ENCODE measurements at places on chromosomes 12 and 14.

DNA sequence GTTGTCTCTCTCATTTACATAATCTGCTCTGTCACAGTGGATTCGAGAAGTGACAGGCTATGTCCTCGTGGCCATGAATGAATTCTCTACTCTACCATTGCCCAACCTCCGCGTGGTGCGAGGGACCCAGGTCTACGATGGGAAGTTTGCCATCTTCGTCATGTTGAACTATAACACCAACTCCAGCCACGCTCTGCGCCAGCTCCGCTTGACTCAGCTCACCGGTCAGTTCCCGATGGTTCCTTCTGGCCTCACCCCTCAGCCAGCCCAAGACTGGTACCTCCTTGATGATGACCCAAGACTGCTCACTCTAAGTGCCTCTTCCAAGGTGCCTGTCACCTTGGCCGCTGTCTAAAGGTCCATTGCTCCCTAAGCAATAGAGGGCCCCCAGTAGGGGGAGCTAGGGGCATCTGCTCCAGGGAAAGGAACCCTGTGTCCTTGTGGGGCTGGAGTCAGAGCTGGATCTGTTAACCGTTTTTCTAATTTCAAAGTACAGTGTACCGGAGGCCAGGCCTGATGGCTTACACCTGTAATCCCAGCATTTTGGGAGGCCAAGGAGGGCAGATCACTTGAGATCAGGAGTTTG lies 5.1 kb downstream of the ERBB3 start:
- DNase-seq, result no peak

- no peak for DNase-seq
Observed at GRCh38 chr12:103626498-103626897, 39.4 kb downstream of the STAB2 start.

- no peak for DNase-seq
Observed at GRCh38 chr12:2177751-2178150, 125.0 kb downstream of the CACNA1C start.

DNA sequence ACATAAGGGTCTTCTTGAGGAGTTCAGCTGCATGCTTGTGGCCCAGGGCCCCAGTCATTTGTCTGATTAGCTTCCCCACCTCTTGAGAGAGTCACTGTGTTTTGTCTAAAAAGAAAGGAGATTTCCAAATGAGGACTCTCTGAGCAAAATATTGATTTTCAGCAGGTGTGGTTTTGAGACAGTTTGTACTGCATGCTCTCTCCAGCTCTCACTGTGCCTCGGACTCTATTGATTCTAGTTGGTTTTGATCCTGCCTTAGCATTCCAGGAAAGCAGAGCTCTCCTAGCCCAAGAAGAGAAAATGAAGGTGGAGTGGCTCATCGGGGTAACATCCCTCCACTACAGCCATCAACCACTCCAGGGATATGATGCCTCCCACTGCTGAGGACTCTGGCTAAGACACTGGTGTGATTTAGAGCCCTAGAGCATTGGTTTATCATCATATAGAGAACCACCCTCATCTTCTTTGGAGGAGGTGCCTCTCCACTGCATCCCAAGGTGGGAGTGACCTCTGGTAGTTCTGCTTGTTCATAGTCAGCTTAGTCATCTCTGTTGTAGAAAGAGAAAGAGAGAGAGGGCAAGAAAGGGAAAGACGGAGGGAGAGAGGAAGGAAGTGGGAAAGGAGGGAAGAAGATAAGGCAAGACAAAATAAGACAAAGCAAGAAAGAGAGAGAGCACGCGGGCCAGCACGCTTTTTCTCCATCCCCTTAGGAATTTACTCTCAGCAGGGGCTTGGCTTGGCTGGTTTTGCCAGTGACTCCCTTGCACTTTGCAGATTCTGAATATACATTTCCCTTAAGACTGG lies 365.6 kb downstream of the DPF3 start:
- no peak for DNase-seq

GRCh38 chr14:71206766-71207371 lies 299.6 kb downstream of the PCNX1 start:
- no peak for DNase-seq

DNA sequence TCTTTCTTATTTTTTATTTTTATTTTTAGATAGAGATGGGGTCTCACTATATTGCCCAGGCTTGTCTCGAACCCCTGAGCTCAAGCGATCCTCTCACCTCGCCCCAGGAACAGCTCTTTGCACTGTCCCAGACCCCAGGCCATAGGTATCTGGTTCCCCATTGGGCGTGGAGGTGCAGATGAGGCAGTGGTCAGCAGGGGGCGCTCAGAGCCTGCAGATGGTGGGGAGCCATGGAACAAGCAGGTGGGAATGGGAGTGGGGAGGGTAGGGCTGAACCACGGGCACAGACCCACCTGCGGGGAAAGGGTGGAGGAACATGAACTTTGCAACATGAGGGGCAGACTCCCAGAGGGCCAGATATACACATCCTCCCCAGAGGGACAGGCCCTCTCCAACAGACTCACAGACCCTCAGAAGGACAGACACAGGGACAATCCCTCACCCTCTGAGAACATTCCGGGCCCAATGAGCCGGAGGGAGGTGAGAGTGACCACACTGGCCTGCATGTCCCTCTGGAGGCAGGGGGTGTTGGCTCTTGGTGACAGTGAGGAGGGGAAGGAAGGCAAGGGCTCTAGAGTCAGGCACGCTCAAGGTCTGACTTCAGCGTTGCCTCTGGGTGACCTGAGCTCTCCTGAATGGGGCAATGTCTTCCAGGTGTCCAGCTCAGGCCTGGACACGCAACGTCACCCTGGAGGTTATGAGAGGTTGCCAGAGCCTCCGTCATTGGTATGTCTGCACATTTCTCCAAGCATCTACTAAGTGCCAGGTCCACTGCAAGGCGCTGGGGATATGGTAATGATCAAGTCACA lies 34.9 kb downstream of the KRT80 start:
- DNase-seq, result peak; percentile 67

DNA sequence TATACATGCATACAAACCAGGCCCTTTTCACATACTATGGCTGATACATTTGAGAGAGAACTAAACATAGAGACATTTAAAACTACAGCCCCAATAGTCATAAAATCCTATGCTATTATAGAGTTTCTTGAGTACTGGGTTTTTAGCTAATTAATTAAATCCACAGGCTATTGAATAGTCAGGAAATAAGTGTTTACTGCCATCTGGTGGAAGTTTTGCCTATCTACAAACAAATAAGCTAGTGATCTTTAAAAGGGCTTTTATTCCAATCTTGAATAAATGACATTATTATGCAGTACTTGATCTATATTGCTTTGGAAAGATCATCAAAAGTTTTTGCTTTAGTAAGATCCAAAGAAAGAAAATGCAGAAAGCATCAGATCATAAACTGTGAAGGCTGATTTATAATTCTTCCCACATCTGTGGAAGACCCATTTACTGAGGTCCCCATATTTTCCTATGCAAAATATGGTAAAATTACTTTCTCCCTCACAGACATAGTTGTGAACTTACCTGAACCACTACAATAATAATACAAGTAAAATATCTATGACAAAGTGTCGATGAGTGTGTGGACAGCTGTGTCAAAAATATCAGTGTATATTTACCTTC lies 131.3 kb downstream of the ITPR2 start:
- no peak for DNase-seq

- DNase-seq, result peak; percentile 69
Observed at GRCh38 chr12:121560392-121561008, 20.3 kb downstream of the KDM2B start.

DNA sequence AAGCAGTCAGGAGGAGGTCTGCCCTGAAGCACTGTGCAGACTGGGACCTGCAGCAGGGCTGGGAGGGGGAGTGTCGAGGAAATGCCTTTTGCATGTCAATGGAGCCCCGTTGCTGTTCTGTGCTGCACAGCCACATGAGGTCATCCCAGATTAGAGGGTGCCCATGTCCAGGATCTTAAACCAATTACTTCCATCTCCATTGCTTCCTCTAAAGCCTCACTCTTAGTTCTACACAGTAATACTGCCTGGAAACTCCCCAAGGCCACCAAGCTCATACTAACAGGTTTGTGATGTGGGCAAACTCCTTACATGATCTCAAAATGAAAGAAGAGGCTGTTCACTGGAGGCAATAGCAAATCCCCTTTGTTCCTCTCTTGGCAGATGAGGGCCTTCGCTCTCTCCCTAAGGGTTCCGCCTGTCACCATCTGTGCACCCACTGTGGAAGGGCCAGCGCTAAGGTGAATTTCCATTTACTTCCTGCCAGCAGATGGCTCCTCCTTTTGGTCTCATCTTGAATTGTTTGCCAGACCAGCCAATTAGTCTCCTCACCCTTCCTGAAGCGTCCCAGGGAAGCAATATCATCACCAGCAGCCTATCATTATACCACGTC lies 35.4 kb upstream of the LTA4H start:
- peak; percentile 60 for DNase-seq

GRCh38 chr12:52043386-52044212 lies 7.6 kb upstream of the NR4A1 start:
- no peak for DNase-seq

GRCh38 chr14:92519246-92520101 lies 5.9 kb downstream of the RIN3 start:
- no peak for DNase-seq

DNA sequence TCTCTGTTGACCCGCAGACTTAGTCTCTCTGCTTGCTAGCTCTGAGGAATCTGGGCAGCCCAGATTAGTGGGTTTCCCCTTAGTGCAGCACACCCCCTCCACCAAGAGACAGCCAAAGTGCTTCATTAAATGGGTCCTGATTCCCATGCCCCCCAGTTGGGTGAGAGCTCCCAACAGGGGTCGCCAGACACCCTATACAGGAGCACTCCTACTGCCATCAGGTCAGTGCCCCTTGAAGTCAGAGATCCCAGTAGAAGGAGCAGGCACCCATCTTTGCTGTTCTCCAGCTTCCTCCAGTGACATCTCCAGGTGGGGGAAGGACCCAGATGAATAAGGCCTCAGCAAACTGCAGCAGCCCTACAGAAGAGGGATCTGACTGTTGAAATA lies 36.7 kb upstream of the C14orf132 start:
- no peak for DNase-seq

GRCh38 chr12:25957793-25958427 lies 572 bp upstream of the RASSF8 start:
- DNase-seq, result no peak

- DNase-seq, result no peak
Observed at GRCh38 chr12:19846574-19846973, 407.3 kb downstream of the AEBP2 start.

- DNase-seq, result peak; percentile 69
Observed at GRCh38 chr12:31687101-31687527, 27.6 kb downstream of the ETFBKMT start.

GRCh38 chr12:57817261-57817989 lies 1.1 kb downstream of the AVIL start:
- no peak for DNase-seq

DNA sequence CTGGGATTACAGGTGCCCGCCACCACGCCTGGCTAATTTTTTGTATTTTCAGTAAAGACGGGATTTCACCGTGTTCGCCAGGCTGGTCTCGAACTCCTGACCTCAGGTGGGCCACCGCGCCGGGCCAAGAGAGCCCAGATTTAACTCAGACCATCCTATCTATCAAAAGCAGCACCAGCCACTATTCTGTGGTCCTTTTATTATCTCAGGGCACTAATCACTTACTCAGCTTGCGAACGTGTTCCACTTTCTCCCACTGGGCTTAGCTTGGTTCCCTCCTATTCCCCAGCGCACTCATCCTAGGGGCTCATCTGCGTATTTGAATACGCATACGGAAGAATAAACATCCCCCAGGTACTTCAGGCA lies 16.2 kb upstream of the AACS start:
- DNase-seq, result no peak

- no peak for DNase-seq
Observed at GRCh38 chr12:70278945-70279344, 35.7 kb downstream of the CNOT2 start.

DNA sequence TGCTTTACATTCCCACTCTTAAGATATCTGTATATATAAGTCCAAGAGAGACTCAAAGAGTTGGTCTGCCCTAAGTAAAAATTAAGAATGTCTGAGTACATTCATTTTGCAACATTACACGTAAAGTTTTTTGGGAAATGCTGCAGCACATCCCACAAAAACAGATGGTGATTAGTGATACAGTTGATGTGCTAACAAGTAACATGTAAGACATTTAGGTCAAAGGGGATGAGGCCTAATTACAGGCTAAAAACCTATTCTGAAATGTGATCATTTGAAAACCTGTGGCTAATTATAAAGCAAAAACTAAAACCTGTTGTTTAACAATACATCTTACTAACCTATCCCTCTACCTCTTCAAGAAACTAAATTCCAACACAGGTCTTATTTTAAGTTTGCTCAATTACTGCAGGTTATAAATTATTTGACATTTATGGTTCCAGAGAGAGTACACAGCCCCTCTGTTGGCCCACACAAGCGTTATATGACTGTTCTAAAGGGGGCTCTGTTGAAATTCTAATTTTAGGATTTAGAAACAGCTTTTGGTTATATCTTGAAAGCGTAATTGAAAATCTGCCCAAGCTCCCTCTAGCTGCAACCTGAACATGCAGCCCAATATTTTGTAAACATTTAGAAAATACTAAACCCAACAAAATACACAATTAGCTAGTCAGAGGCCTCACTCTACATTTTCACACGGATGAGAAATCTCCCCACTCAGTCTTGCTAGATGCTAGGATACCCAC lies 42.9 kb downstream of the BRAP start:
- DNase-seq, result no peak

GRCh38 chr12:132558861-132559623 lies 51.3 kb downstream of the LRCOL1 start:
- DNase-seq, result peak; percentile 45

DNA sequence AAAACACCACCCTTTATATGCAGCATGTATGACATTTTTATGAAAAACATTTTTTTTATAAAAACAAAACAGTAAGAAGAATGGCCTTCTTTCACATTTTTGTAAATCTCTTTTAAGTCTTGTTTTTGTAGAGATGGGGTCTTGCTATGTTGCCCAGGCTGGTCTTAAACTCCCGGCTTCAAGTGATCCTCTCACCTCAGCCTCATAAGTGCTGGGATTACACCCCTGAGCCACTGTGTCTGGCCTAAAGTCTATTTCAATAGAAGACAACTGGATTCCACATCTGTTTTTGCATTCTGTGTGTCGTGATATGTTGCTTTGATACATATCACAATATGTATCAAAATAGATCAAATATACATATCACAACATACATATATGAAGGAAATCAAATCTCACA lies 98.9 kb downstream of the ELK3 start:
- DNase-seq, result no peak

- DNase-seq, result peak; percentile 58
Observed at GRCh38 chr14:104224506-104225277, 86.3 kb downstream of the KIF26A start.

DNA sequence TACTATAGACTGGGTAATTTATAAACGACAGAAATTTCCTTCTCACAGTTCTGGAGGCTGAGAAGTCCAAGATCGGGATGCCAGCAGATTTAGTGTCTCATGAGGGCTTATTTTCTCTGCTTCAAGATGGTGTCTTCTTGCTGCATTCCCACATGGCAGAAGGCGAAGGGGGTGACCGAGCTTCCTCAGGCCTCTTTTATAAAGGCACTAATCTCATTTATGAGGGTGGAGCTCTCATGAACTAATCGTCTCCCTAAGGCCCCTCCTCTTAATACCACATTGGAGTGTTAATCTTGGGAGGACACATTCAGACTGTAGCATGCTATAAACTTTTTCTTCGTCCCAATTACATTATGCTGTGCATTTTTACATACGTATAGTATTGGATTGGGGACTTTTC lies 200.4 kb upstream of the ARHGAP5 start:
- DNase-seq, result no peak

GRCh38 chr12:99976762-99977161 lies 8.0 kb downstream of the ANKS1B start:
- no peak for DNase-seq

GRCh38 chr14:105136401-105137322 lies 31.9 kb downstream of the JAG2 start:
- DNase-seq, result no peak

GRCh38 chr14:84029246-84029645 lies 1500.7 kb upstream of the FLRT2 start:
- DNase-seq, result no peak
